ENCODE measurements at places on chromosomes 7 and 10. TPM values are rescaled to one million over a fixed set of nuclear protein-coding genes. Genes with fewer than 3 reads are reported as not detected.

Gene RNF133
- polyA plus RNA-seq = not detected

Gene HOGA1
- polyA plus RNA-seq = 2.7 TPM

Gene SNCG
- 1,040 TPM for polyA plus RNA-seq

Gene SPDYE6
- 0.46 TPM for polyA plus RNA-seq
